ENCODE measurements at places on chromosomes 7 and 10. TPM values are rescaled to one million over a fixed set of nuclear protein-coding genes. Genes with fewer than 3 reads are reported as not detected.

The DPYSL4 gene
- polyA plus RNA-seq, result 7.4 TPM

DNA sequence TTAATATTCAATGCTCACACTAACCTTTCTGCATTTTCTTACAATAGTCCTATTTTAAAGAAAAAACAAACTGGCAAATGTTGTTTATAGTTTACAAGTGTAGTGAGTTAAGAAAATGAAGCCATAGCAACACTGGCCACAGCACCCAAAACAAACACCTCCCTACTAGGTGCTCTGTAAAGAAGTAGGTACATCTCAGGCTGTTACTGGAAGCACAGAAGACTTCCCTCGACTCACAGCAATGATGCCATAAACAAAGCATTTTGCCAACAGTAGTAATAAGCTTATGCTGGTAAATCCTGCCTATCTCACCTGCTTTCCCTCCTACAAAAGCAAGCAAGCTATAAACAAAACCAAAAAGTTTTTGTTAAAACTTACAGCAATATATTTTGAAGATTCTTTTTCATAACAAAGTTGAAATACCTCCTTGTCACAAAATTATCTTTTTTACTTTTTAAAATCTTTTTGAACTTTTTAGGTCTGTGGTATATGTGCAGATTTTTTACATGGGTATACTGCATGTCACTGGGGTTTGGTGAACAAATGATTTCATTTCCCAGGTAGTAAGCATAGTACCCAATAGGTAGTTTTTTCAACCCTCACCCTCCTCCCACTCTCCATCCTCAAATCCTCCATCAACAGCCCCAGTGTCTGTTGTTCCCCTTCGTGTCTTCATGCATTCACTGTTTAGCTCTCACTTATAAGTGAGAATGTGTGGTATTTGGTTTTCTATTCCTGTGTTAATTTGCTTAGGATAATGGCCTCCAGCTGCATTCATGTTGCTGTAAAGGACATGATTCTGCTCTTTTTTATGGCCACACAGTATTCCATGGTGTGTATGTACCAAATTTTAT is 28.4 kb downstream of the COA1 start:
- DNase-seq, result no peak
- H3K36me3 ChIP-seq, result no peaks in the 10 kb centered on the region
- H3K4me3 ChIP-seq, result no peak overlapping the region
- no peaks in the 10 kb centered on the region for H3K27me3 ChIP-seq

- no peak for DNase-seq
- H3K4me1 ChIP-seq, result peaks cover 3% of the 10 kb centered on the region
- no peaks in the 10 kb centered on the region for H3K36me3 ChIP-seq
- no peaks in the 10 kb centered on the region for H3K27me3 ChIP-seq
- no peak overlapping the region for H3K27ac ChIP-seq
- H3K4me3 ChIP-seq, result no peak overlapping the region
Measured at GRCh38 chr7:106679153-106679931, 18.4 kb upstream of the CCDC71L start.

DNA sequence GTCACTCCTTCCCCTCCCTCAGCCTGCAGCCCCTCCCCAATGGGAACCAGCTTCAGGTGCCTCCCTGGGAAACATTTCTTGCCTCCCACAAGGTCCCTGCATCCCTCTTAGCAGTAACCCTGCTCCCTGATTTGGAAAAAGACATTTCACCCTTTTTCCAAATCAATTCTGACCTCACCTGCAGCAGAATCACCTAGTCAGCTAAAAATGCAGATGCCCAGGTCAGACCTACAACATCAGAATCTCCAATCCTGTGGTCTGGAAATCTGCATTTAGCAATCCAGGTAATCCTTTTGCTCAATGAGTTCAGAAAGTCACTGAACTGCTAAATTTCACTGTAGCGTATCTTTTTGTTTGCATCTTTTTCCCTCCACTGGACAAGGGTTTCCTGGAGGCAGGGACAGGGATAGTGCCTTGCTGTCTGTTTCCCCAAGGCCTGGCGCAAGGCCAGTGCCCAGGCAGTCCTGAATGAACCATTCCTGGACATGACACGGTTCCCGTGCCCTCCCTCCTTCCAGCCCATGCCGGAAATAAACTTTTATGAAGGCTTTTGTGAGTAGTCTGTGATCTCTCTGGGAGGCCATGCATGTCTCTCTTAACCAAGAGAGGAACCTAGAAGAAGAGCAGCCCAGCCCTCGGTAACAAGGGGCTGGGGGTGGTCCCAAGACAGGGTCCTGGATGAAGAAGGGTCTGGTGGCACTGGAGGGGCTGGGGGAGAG is 44.0 kb downstream of the COL13A1 start:
- H3K4me1 ChIP-seq, result no peaks in the 10 kb centered on the region
- no peak overlapping the region for H3K4me3 ChIP-seq
- H3K27ac ChIP-seq, result no peak overlapping the region
- DNase-seq, result no peak
- H3K36me3 ChIP-seq, result no peaks in the 10 kb centered on the region
- no peaks in the 10 kb centered on the region for H3K27me3 ChIP-seq

DNA sequence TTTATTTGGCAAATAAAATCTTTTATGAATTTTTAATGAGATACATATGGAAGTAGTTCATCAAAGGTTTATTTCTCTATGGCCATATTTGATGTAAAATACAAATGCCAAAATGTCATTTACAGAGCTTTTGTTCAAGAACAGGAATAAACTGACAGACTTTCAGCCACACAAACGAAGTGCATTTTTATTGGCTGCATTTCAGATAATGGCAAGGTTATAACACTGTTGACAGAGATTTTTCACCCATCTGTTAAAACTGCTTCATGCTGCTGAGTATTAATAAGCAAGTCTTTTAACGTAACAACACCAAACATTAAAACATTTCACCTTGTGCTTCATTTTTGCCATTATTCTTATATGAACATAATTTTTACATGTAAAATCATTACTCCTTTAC is 254.4 kb downstream of the ANKRD7 start:
- H3K4me1 ChIP-seq, result no peaks in the 10 kb centered on the region
- H3K36me3 ChIP-seq, result no peaks in the 10 kb centered on the region
- H3K27me3 ChIP-seq, result no peaks in the 10 kb centered on the region
- no peak for DNase-seq
- H3K27ac ChIP-seq, result no peak overlapping the region

The CRHR2 gene
- polyA plus RNA-seq, result not detected

DNA sequence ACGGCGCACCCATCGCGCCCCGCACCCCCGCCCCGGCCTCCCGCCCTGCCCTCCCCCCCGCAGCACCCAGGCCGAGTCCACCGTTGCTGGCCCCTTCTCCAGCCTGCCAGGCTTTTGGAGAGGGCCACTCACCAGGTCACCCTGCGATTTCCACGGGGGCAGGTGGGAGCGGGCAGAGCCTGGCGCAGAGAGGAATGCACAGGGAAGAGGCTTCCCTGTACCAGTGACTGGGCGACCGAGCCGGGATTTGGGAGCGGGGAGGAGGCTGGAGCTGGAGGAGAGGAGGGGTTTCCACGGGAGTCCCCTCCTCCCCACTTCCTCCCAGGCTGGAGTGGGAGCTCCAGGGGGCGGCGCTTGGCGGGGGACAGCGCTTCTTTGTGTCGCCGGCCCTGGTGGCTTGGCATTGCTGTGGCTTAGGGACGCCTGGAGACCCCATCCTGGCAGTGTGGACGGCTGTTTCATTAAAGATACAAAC is 19.3 kb downstream of the TCAF1 start:
- peak overlapping the region; percentile 40 for H3K4me3 ChIP-seq
- H3K27ac ChIP-seq, result no peak overlapping the region
- H3K36me3 ChIP-seq, result no peaks in the 10 kb centered on the region
- no peak for DNase-seq

The SCIN gene
- polyA plus RNA-seq, result 0.05 TPM

All from keratinocyte (primary cell).